ENCODE measurements at places on chromosomes 7 and 10.

- no peak for DNase-seq
These were observed 80.4 kb downstream of the CHN2 start for GRCh38 chr7:29275018-29275318.

DNA sequence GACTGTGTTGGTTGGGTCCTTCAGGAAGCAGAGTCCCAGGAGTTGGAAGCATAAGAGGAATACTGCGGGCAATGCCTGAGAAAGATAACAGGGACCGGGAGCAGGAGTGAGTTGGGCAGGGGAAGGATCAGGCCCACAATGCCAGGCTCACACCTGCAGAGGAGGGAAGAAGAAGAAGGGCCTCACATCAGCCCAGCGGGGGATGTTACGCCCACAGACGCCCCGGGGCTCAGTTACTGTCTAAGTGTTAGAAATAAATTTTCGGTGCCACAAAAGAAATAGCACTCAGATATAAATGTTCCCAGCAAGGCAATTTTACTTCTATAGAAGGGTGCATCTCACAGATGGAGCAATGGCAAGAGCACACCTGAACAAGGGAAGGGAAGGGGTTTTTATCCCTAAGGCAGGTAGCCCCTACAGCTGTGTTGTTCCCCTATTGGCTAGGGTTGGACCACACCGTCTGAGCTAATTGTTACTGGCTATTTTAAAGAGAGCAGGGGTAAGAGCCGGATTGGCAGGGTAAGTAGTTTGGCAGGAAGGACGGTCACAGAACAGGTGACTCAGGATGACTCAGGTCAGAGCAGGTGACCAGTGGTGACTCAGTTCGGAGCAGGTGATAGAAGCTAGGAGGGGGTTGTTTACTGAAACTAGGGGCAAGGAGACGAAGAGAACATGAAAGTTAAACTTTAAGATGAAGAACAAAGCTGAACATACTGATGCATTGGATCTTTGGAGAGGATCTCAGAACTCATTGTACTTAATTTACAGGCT is at the start of gene NOS3:
TSS of gene NOS3 (plus strand) at position 602 of the 771 bp plus-strand sequence. CDS start 2,787 bp downstream, outside the sequence.
- no peak for DNase-seq

DNA sequence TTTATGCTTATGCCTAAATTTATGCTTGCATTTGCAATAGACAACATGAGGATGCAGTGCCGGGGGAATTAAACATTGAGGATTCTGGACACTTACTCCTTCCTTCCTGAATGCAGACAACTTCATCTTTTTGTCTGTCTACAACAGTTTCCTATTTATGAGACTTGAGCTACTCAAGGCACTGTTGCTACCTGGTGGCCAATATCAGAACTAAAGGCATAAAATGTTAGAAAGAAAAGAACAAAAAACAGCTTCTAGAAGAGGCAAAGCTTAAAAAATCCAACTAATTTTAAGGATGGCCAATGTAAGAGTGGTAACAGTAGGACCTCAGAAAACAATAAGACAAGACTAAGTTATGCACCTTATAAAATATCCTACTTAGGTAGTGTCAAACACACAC is 144.5 kb upstream of the PTN start:
- no peak for DNase-seq

- DNase-seq, result peak; percentile 49
These were observed 86.9 kb upstream of the MTPN start for GRCh38 chr7:136064081-136064480.

DNA sequence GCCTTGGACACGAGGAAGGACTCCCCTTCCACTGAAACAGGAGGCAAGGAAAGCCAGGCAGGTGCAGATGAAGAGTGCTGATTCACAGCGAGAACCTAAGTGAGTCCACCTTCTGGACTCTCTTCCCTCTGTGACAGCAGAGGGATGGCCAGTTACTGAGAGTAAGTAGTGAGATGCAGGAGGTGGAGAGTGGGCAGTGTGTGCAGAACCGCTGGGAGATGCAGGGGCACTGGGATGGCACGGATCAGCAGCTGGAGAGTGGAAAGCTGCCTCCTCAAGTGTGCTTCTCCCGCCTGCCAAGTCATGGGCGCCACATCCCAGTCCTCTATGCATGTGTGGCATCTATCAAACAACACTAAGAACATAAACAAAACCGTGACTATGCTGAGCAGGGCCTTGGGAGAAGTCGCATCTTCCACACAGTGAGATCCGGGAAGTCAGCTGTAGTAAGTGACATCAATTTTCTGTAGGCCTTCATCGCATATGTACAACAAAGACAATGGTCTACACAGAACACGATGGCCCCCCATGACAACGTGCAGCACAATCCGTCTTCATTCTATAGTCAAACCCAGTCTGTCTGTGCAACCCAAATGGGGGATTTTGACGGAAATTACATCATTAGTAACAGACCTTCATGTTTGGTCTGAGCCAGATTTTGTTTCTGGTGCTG is 217.4 kb upstream of the KLF14 start:
- no peak for DNase-seq

Measured in NCI-H69 (cell line).